ENCODE measurements at places on chromosomes 12 and 14. TPM values are rescaled to one million over a fixed set of nuclear protein-coding genes. Genes with fewer than 3 reads are reported as not detected.

DCN gene
- 688 TPM for total RNA-seq

TSHR gene
- total RNA-seq: under 0.01 TPM

KRT74 gene
- total RNA-seq: not detected

DPY19L2 gene
- 12.5 TPM for total RNA-seq

ANO6 gene
- total RNA-seq: 50.6 TPM

CACNA1C gene
- 7.3 TPM for total RNA-seq

SLC25A21 gene
- total RNA-seq: 2.1 TPM

ZFHX2 gene
- total RNA-seq: not detected

CCND2 gene
- 152 TPM for total RNA-seq

GLS2 gene
- total RNA-seq: not detected

ANKS1B gene
- total RNA-seq: 10.4 TPM

AHNAK2 gene
- total RNA-seq: 11.5 TPM

SMIM41 gene
- not detected for total RNA-seq

PPP4R4 gene
- total RNA-seq: 0.52 TPM

BCDIN3D gene
- total RNA-seq: 6.8 TPM

Data from skeletal muscle tissue (tissue), 5 donors.